ENCODE measurements at places on chromosomes 5 and 9.

DNA sequence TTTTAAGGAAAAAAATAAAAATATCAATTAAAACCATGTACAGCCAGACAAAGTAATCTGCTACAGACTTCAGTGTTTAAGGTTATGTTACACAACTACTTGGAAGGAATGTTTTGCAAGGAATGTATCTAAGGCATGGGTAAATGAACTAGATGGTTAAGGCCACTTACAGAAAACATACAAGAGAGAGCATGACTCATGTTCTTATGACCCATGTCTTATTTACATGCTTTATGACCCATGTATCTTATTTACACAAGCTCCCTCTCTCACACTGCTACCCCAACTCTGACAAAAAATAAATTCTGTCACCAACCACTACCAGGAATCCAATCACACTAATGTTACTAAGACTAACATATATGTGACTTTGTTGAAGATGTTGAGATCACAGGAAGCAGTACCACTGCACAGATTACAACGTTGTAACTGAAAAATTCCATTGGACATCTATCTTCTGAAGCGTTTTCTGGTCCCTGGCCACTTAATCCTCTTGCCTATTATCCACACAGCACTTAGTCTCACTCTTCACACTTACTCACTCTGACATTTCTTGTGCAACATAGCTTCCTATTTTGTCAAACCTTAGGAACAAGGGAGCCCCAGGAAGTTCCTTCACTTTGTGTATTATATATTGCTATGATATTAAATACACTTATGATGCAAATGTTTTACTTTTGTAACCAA, 1630.1 kb upstream of the C9orf72 start:
- no peak for DNase-seq

DNA sequence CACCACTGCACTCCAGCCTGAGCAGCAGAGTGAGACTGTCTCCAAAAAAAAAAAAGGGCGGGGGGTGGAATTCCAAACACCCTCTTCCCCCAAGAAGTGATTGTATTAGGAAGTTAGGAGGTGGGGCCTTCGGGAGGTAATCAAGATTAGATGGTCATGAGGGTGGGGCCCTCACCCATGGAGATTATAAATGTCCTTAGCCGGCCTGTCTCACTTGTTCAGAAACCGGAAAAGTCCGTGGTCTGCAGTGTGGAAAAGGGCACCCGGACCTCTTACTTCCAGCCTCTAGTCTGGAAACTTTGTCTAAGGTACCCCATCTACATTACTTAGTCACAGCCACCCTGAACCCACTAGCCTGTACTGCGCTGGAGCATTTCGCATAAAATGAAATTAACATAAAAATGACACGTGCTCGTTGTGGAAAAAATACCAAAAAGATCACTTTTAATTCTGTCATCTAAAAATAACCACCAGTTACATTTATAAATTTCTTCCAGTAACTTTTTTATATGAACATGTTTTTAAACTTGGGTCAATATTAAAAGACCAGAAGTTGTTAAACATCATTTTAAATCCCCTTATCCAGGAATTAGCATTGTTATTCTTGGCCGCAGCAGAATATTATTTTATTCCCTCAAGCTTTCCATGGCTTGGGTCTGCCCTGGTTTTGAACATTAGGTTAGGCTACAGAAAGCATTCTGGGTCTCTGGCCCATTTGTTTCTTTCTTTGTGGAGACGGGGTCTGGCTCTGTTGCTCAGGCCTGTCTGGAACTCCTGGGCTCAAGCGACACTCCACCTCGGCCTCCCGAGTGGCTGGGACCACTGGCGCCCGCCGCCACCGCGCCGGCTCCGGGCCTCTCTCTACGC, 1.2 kb upstream of the CKS2 start:
- DNase-seq = no peak

DNA sequence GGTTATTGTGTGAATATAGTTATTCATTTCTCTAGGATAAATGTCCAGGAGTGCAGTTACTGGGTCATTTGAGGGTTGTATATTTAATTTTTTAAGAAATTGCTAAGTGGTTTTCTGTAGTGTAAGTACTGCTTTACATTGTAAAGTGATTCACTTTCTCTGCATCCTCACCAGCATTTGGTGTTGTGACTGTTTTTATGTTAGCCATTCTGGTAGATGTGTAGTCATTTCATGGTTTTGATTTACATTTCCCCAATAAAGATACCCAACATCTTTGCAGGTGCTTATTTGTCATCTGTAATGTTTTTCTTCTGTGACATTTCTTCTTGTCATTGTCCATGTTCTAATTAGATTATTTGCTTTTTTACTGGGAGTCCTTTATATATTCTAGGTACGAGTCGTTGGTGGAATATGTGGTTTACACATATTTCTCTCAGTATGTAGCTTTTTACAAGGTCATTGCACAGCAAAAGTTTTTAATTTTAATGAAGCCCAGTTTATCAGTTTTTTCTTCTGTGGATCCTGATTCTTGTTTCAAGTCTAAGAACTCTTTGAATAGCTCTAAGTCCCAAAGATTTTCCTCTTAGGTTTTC, 34.0 kb downstream of the SCGB3A1 start:
- no peak for DNase-seq

- DNase-seq = no peak
Observed at GRCh38 chr5:157106630-157107461, 2.0 kb downstream of the HAVCR2 start.
